ENCODE measurements at places on chromosomes 1 and 21. TPM values are rescaled to one million over a fixed set of nuclear protein-coding genes. Genes with fewer than 3 reads are reported as not detected.

Gene MYBPH
- total RNA-seq: 0.75 TPM

Gene PCBP3
- total RNA-seq: 4.2 TPM

Gene IQGAP3
- total RNA-seq: 83.3 TPM

Gene THAP3
- total RNA-seq: 25.7 TPM

Gene NDC1
- total RNA-seq: 47.7 TPM

Gene LAMB3
- total RNA-seq: 8.7 TPM

Gene TAL1
- total RNA-seq: not detected

Gene SLC25A34
- 0.62 TPM for total RNA-seq

Gene RAP1GAP
- total RNA-seq: 1.2 TPM

Gene TARBP1
- total RNA-seq: 25.5 TPM

Gene SSBP3
- total RNA-seq: 11.7 TPM

Gene MROH9
- under 0.01 TPM for total RNA-seq

Gene C1orf226
- total RNA-seq: 0.50 TPM

Gene BRINP3
- total RNA-seq: not detected

Gene PRRX1
- 219 TPM for total RNA-seq

Gene GBP6
- 0.11 TPM for total RNA-seq

Gene AMY2A
- total RNA-seq: not detected

Gene WDR64
- not detected for total RNA-seq

Gene NECTIN4
- 0.11 TPM for total RNA-seq

Gene SLC2A5
- 2.3 TPM for total RNA-seq

Gene VCAM1
- 3.0 TPM for total RNA-seq

Gene PCNX2
- total RNA-seq: 40.9 TPM

Gene RHBDL2
- 0.25 TPM for total RNA-seq

Gene CFHR1
- 0.25 TPM for total RNA-seq

Gene NMNAT2
- 0.50 TPM for total RNA-seq

Gene OR14C36
- total RNA-seq: not detected

Gene GJA4
- not detected for total RNA-seq

Gene ASTN1
- 0.22 TPM for total RNA-seq

Gene TSTD1
- total RNA-seq: 3.4 TPM

Gene PLA2G2C
- total RNA-seq: under 0.01 TPM

Gene CCDC27
- total RNA-seq: not detected

Gene LCE1D
- total RNA-seq: not detected

Gene EDARADD
- total RNA-seq: 0.55 TPM

Gene GCSAML
- total RNA-seq: under 0.01 TPM

Gene MYOM3
- not detected for total RNA-seq

Gene CDC14A
- 4.4 TPM for total RNA-seq

Gene KHDRBS1
- 76.0 TPM for total RNA-seq

Gene NES
- 32.2 TPM for total RNA-seq

Gene RSPH1
- total RNA-seq: not detected

Gene ATAD3C
- not detected for total RNA-seq

Gene CD1B
- not detected for total RNA-seq

Gene HPCA
- total RNA-seq: not detected

Gene MROH7
- total RNA-seq: 0.11 TPM

Gene CTH
- 4.9 TPM for total RNA-seq

Gene PLEKHM2
- total RNA-seq: 60.5 TPM

Gene TSPEAR
- not detected for total RNA-seq

Gene AQP10
- total RNA-seq: not detected
